ENCODE measurements at places on chromosomes 2 and 18. TPM values are rescaled to one million over a fixed set of nuclear protein-coding genes. Genes with fewer than 3 reads are reported as not detected.

The RTP5 gene
- 0.79 TPM for total RNA-seq

The CXCR2 gene
- 84.5 TPM for total RNA-seq

The SLC8A1 gene
- 86.0 TPM for total RNA-seq

The MYO3B gene
- not detected for total RNA-seq

The CD28 gene
- total RNA-seq = 22.4 TPM

The DNAJC27 gene
- total RNA-seq = 7.1 TPM

The TSN gene
- total RNA-seq = 44.3 TPM

The DLGAP1 gene
- total RNA-seq = 2.3 TPM

DNA sequence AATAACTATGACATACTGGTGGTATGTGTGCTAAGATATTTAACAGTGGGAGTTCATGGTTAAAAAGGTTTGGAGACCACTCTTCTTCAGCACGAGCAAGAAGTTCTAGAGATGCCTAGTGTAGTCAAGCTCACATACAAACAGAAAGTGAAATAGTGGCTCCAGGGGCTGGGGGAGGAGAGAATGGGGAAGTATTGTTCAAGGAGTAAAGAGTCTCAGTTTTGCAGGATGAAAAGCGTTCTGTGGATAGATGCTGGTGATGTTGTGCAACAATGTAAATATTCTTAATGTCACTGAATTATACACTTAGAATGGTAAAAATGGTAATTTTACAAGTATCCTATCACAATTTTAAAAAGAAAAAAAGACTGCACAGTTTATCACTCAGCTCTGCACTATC is 29.0 kb upstream of the EPAS1 start:
- peak overlapping the region; percentile 23 for H3K27ac ChIP-seq
- no peak for DNase-seq
- no peak overlapping the region for H3K4me3 ChIP-seq
- H3K27me3 ChIP-seq = no peaks in the 10 kb centered on the region

DNA sequence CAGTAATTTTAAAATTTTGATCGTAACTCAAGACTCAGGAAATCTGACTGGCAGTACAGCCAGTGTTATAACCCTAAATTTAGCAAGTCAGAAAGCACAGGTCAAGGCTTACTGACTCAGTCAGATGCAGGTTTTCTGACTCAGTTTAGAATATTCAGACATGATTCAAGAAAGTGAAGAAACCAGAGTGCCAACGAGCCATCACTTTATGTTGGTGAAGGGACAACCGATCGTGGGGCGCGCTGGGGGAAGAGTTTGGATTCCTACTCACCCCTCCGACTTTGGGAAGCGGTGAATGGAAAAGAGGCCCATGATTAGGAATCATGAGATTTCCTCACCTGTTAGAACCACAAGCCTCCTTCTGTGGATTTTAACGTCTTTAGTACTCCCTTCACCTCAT is 998 bp downstream of the RNF149 start:
- peak overlapping the region; percentile 79 for H3K4me3 ChIP-seq
- H3K36me3 ChIP-seq = no peaks in the 10 kb centered on the region
- H3K27me3 ChIP-seq = no peaks in the 10 kb centered on the region
- peaks cover 71% of the 10 kb centered on the region for H3K4me1 ChIP-seq

GRCh38 chr2:134137182-134137611 is 116.7 kb upstream of the MGAT5 start:
- H3K4me3 ChIP-seq = peak overlapping the region; percentile 52
- peaks cover 12% of the 10 kb centered on the region for H3K36me3 ChIP-seq
- H3K27me3 ChIP-seq = no peaks in the 10 kb centered on the region
- peak overlapping the region; percentile 63 for H3K27ac ChIP-seq

DNA sequence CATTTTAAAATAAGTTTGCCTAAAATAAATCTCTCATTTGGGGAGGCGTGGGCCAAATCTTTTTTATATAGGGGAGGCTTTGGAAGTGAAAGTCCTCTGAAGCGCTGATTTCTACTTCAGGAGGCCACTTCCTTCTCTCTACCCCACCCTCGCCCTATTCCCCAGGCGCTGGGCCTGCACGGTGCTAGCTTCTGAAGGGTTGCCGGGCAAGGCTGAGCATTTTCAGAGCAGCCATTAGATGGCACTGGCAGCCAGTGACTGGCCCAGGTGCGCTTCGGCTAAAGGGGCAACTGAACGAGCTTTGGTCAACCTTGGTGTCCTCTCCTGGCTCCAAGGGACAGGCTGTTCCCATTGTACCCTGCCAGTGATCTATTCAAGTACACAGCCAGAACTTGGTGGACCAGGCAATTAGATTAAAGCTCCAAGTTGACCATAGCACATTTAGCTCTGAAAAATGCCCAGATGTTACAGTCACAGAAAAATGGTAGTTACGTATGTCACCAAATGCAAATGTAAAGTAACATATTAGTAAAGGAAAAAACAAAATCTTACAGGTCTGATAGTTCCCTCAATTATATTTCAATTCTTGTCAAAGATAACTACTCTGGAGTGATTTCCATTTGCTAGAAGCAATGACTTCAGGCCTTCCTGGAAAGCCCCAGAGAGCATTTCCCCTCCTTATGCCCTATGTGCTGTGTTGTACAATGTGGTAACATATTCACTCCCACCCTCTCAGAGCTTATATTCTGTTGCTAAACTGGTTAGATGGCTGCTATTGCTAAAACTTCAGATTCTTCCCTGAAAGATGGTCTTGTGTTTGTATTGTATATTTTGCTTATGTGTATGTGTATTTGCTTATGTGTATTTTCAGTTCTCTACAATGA is 2.1 kb downstream of the POMC start:
- no peak overlapping the region for H3K4me3 ChIP-seq
- peaks cover 26% of the 10 kb centered on the region for H3K27me3 ChIP-seq
- H3K4me1 ChIP-seq = peaks cover 38% of the 10 kb centered on the region
- H3K27ac ChIP-seq = no peak overlapping the region

- no peak for DNase-seq
- H3K27me3 ChIP-seq = no peaks in the 10 kb centered on the region
- H3K4me3 ChIP-seq = no peak overlapping the region
- no peak overlapping the region for H3K27ac ChIP-seq
These were observed 16.3 kb downstream of the RDH14 start for GRCh38 chr2:18544171-18544570.

DNA sequence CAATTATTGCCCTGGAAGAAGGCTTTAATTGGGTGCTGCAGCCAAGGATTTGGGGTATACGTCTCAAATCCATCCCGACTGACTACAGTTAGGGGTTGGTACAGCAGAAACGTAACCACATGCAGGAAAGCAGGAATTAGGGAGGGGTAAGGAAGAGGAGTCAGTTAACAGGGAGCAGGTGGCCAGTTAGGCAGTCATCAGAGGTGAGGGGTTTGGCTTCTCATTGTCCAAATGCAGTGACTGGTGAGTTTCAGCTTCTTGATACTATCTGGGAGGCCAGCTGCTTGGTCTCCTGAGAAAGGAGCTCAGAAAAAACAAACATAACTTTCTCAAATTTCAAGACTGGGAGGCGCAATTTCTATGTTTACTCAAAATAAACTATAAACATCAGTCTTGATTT is 38.8 kb upstream of the UBE2F start:
- H3K36me3 ChIP-seq = no peaks in the 10 kb centered on the region
- H3K27ac ChIP-seq = no peak overlapping the region
- H3K27me3 ChIP-seq = no peaks in the 10 kb centered on the region
- H3K4me1 ChIP-seq = peaks cover 13% of the 10 kb centered on the region

DNA sequence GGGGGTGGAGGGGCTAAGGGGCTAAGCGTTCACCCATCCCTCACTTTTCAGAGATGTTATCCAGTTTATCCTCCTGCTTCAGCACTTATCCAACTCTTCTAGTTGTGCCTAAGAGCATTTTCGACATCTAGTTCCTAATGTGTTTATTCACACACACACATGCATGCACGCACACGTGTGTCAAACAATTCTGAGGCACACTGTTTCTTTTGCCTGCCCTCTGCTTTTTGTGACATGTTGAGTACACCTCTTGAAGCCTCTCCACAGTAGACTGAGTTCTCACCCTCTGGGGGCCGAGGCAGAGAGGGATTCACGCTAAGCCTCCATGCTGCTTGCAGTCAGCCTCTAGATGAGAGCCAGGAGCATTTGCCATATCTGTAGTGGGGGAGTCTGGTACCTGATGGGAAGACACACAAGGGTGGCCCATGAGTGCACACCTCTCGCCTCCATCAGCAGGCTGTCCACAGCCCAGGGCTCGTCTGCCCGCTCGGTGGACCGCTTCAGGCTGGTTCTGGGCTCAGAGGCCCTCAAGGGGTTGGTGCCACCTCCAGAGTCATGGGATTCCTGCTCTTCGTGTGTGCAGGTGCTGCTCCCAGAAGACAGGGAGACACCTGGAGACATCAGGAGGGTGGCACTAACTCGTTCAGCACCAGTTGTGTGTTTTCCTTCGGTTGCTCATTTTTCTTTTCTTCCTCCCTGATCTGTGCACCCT is 11.9 kb downstream of the TWIST2 start:
- DNase-seq = peak; percentile 59
- no peaks in the 10 kb centered on the region for H3K4me1 ChIP-seq
- H3K27ac ChIP-seq = no peak overlapping the region
- H3K27me3 ChIP-seq = no peaks in the 10 kb centered on the region
- no peaks in the 10 kb centered on the region for H3K36me3 ChIP-seq

DNA sequence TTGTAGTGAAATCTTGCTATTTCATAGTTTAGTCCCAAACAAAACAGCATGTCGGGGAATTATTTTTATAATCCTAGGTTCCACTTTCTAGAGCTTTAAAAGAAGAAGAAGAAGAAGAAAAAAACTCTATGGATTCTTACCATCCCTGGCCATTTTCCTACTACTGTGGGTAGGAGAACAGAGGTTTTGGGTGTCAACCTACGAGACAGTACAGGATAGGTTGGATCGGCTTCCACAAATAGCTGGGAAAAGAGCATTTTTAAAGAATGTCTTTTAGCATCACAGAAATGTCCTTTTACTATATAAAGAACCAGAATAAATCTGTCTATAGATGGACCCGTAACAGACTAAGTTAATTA is 65.2 kb downstream of the RBMS1 start:
- H3K27me3 ChIP-seq = no peaks in the 10 kb centered on the region
- peaks cover 3% of the 10 kb centered on the region for H3K36me3 ChIP-seq
- H3K4me3 ChIP-seq = no peak overlapping the region
- peak overlapping the region; percentile 78 for H3K27ac ChIP-seq

DNA sequence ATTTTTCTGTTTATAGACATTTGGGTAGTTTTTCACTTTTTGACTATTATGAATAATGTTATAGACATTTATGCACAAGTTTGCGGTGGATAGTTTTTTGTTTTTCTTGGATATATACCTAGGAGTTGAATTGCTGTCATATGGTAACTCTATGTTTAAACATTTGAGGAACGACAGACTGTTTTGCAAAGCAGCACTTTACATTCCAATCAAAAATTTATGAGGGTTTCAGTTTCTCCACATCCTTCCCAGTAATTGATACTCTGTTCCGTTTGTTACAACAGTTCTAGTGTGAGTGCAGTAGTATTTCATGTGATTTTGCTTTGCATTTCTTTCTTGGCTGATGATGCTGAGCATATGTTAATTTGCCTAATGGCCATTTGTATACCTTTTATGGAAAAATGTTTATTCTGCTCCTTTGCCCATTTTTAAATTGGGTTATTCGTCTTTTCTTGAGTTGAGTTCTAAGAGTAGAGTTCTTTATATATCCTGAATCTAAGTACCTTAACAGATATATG is 617.3 kb upstream of the LRATD1 start:
- H3K27ac ChIP-seq = no peak overlapping the region
- no peaks in the 10 kb centered on the region for H3K4me1 ChIP-seq
- H3K4me3 ChIP-seq = no peak overlapping the region
- H3K36me3 ChIP-seq = no peaks in the 10 kb centered on the region
- no peak for DNase-seq
- H3K27me3 ChIP-seq = no peaks in the 10 kb centered on the region

DNA sequence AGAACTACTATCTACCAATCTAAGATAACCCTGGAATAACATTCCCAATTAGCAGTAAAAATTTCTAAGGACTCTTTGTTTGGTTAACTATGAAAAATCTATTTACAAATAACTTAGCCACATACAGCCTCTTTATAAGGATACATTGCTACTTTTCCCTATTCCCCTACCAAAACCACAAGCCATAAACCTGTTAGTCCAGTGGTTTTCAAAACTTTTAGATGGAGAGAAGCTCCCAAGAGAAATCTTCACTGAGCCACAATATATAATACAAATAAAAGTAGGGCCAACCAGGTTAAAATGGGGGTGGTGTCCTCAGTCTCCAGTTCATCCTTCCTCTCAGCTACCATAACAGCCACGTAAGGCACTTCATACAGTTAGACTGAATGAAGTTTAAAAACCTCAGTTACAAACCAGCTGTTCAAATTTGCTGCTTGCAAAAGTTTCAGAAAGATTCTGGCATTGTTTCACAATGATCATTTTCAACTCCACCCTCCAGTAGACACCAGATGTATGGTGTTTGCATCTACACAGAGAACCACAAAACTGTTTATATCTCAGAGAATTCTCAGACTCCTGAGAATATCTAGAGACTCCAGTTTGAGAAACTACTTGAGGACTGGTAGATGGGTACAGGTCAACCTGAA is 26.0 kb downstream of the SOS1 start:
- H3K27me3 ChIP-seq = no peaks in the 10 kb centered on the region
- H3K4me1 ChIP-seq = peaks cover 42% of the 10 kb centered on the region
- no peaks in the 10 kb centered on the region for H3K36me3 ChIP-seq
- DNase-seq = no peak
- no peak overlapping the region for H3K4me3 ChIP-seq

DNA sequence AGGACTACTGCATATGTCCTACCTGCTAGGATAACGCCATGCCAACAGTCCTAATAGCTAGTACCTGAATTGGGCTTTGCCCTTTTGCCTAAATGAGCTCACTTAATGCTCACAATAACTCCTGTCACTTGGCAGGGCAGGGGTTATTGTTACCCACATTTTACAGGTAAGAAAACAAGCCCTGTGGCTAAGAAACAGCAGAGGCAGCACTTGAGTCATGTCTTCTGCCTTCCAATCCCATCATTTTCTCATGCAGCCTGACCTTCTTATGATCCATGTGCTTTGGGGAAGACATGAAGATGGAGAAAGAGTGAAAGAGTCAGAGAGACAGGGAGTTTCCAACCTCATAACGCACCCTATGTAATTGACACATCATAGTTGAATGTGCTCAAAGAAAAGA is 33.6 kb upstream of the LPIN1 start:
- no peaks in the 10 kb centered on the region for H3K27me3 ChIP-seq
- no peaks in the 10 kb centered on the region for H3K36me3 ChIP-seq
- H3K27ac ChIP-seq = no peak overlapping the region
- no peak overlapping the region for H3K4me3 ChIP-seq
- H3K4me1 ChIP-seq = no peaks in the 10 kb centered on the region

DNA sequence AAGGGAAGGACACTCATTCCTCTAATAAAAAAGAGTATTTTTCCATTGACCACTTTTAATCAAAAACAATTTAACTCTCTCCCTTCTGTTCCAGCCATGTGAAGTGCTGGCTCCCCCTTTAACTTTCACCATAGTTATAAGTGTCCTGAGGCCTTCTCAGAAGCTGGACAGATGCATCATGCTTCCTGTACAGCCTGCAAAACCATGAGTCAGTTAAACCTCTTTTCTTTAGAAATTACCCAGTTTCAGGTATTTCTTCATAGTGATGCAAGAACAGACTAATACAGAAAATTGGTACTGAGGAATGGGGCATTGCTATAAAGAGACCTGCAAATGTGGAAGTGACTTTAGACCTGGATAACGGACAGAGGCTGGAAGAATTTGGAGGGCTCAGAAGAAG is 643.6 kb upstream of the DDX18 start:
- H3K27me3 ChIP-seq = no peaks in the 10 kb centered on the region
- no peaks in the 10 kb centered on the region for H3K36me3 ChIP-seq
- H3K27ac ChIP-seq = no peak overlapping the region
- no peak overlapping the region for H3K4me3 ChIP-seq
- DNase-seq = no peak
- H3K4me1 ChIP-seq = no peaks in the 10 kb centered on the region

- H3K36me3 ChIP-seq = no peaks in the 10 kb centered on the region
- no peaks in the 10 kb centered on the region for H3K4me1 ChIP-seq
- no peak overlapping the region for H3K4me3 ChIP-seq
- no peaks in the 10 kb centered on the region for H3K27me3 ChIP-seq
- H3K27ac ChIP-seq = no peak overlapping the region
- no peak for DNase-seq
These were observed 16.7 kb downstream of the PLA2R1 start for GRCh38 chr2:160045703-160046210.

Measured in spleen (tissue), 13 donors.